Epithelial cell of proximal tubule (primary cell): ENCODE measurements at places on chromosomes 7 and 10. TPM values are rescaled to one million over a fixed set of nuclear protein-coding genes. Genes with fewer than 3 reads are reported as not detected.

Gene BBS9
- 3.1 and 4.4 TPM in 2 replicates for total RNA-seq

GRCh38 chr7:41029072-41029499 lies 673.8 kb downstream of the INHBA start:
- DNase-seq = peak; percentile 100

- no peak for DNase-seq
Observed at GRCh38 chr10:123392182-123392963, 238.2 kb downstream of the BUB3 start.

DNA sequence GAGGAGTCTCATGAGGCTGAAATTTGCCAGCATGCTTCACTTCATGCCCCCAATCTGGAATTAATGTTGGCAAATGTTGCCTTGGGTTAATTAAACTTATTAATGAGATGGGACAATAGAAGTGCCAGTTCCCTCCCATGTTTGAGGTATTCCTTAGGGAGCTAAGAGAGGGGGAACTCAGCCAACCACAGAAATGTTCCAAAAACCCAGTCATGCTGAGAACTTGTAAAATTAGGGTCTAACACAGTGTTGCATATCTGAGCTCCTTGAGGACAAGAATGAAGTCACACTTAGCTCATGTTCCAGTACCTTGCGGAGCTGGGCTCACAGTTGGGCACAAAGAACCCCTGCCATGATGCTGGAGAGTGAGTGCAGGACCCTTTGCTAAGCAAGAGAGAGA lies 89.4 kb downstream of the OAT start:
- no peak for DNase-seq
